ENCODE measurements at places on chromosomes 4 and X.

GRCh38 chrX:136635235-136635634, 12.7 kb upstream of the CD40LG start:
- DNase-seq: no peak

DNA sequence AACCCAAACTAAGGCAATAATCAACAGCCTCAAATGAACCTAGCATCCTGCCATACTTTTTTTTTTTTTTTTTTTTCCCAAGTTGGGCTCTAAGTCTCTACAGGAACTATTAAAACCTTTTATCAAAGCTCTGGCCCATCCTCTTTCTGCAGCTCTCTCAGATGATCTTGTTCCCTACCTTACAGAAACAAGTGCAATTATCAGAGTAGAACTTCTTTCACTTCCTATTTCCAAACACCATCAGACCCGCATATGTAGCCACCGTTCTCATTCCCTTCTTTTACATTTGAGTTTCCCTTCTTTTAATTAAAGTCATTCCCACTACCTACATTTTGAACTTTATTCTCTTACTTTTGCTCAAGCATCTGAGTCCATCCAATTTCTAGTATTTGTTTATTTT, 690.6 kb downstream of the DMD start:
- no peak for DNase-seq

GRCh38 chrX:136656361-136656964, 8.5 kb downstream of the CD40LG start:
- no peak for DNase-seq

DNA sequence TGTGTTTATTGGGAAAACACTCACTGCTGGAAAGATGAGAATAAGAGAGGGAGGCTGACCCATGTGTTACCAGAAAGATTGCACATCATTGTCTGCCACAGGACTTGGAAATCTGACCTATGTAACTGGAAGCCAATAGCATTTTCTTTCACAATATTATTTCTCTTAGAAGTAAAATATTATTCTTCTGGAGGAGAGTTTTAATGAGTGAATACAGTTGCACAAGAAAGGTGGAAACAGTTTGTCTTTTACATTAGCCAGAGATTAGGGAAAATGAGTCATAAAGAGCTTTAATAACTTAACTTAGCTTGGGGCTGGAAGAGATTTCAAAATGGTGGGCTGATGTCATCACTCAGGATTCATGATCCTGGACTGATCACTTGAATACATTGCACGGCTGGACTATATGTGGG, 31.5 kb upstream of the LNX1 start:
- peak; percentile 59 for DNase-seq

- DNase-seq: no peak
Measured at GRCh38 chr4:76963131-76963750, 13.7 kb downstream of the SEPTIN11 start.

DNA sequence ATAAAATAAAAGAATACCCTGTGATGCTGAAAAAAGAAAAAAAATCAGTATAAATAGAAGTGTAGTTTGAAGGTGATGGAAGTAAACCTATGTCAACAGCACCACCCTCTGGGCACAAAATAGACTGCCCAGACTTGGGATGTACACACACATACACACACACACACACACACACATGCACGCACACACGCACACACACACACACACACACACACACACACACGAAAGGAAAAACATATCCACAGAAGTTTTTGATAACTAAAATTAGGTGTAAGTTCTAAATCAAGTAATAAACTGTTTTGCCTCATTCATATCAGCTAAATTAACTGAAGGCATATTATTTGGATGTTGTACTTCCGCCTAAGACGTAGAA, 40.5 kb downstream of the ANXA5 start:
- peak; percentile 82 for DNase-seq

- no peak for DNase-seq
Measured at GRCh38 chr4:37749398-37749988, 63.3 kb upstream of the RELL1 start.

Measured in fibroblast of the conjunctiva (primary cell).